ENCODE measurements at places on chromosomes 3 and 15. TPM values are rescaled to one million over a fixed set of nuclear protein-coding genes. Genes with fewer than 3 reads are reported as not detected.

GRCh38 chr15:34079904-34080303, 21.8 kb downstream of the EMC7 start:
- DNase-seq: no peak

DNA sequence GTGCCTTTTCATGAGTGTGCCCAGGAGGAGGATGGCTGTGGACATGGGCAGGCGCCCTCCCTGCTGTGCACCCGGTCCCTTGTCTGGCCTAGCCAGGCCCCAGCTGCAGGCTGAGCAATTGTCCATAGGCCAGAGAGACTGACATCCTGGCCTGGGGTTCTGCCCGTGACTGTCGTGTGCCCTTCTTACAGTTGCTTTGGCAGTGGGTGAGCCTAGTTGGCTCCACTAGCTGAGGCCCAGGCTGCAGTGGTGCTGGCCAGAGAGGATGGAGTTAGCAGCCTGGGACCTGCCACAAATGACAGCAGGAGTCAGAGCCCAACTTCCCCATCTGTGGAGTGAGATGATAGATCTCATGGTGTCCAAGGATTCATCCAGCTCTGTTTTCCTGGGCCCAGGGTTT, 9.0 kb upstream of the CHRNB4 start:
- DNase-seq: no peak

The SYNPR gene
- polyA plus RNA-seq: 0.32 TPM

DNA sequence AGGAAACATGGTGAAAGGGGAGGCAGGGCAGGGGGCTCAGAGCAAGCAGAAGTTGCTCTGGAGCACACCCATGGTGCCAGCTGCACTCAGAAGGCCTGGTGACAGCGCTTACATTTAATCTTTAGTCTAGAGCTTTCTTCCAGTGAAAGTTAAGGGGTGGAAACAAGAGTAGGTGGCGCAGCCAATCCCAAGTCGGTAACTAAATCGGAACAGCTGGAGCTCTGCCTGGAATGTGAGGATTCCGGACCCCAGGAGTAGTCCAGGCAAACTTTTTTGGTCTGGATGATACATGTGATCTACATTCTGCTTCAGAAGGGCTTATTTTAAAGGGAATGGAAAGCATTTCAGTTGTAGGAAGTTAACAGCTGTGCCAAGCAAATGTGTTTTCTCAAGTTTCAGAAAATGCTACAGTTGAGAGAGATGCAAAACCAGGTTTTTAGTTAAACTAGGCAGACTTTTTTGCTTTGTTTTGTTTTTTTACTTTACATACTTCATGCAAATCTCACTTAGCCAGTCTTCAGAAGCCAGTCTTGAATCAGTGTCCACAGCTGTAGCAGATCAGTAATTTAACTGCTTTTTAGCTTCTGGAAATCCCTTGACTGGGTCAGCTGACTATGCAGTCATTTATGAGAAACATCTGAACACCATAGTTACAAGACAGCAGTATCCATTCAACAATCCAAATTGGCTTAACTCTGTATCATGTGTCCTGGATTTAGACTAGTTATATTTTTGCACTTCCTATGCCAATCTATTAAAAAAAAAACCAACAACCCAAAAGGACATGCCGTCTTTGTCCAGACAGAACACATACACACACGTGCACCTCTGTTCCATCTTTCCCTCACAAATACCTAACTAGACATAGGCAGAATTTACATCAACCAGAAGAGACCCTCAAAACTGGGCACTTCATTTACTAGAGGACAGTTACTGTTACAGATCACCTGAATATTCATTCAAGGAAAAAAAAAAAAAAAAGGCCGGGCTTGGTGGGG, 33.2 kb downstream of the ZNF106 start:
- peak; percentile 91 for DNase-seq

The CLCN2 gene
- polyA plus RNA-seq: 13.2 TPM

DNA sequence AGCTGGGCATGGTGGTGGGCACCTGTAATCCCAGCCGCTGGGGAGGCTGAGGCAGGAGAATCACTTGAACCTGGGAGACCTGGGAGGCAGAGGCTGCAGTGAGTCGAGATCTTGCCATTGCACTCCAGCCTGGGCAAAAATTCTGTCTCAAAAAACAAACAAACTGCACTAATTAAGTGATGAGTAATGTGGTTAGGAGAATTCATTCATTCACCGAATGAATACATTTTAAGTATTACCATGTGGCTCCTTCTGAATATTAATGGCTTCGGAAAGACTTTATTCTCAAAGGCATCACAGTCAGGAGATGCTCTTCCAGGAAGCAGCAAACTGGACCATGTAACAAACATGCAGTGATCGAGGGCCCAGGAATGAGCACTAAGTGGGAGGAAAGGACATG, 23.6 kb downstream of the SPTSSB start:
- no peak for DNase-seq

GRCh38 chr15:31379042-31379441, 52.4 kb downstream of the KLF13 start:
- DNase-seq: no peak

- no peak for DNase-seq
Observed at GRCh38 chr3:48819234-48820221, 28.1 kb downstream of the PRKAR2A start.

- no peak for DNase-seq
Observed at GRCh38 chr3:150073513-150073912, 102.8 kb upstream of the PFN2 start.

GRCh38 chr3:189806171-189806951, 175.2 kb downstream of the TP63 start:
- DNase-seq: no peak

The HEG1 gene
- 1.8 TPM for polyA plus RNA-seq

The ICE2 gene
- 11.3 TPM for polyA plus RNA-seq

The IGSF11 gene
- polyA plus RNA-seq: not detected

The BFSP2 gene
- polyA plus RNA-seq: 2.5 TPM

DNA sequence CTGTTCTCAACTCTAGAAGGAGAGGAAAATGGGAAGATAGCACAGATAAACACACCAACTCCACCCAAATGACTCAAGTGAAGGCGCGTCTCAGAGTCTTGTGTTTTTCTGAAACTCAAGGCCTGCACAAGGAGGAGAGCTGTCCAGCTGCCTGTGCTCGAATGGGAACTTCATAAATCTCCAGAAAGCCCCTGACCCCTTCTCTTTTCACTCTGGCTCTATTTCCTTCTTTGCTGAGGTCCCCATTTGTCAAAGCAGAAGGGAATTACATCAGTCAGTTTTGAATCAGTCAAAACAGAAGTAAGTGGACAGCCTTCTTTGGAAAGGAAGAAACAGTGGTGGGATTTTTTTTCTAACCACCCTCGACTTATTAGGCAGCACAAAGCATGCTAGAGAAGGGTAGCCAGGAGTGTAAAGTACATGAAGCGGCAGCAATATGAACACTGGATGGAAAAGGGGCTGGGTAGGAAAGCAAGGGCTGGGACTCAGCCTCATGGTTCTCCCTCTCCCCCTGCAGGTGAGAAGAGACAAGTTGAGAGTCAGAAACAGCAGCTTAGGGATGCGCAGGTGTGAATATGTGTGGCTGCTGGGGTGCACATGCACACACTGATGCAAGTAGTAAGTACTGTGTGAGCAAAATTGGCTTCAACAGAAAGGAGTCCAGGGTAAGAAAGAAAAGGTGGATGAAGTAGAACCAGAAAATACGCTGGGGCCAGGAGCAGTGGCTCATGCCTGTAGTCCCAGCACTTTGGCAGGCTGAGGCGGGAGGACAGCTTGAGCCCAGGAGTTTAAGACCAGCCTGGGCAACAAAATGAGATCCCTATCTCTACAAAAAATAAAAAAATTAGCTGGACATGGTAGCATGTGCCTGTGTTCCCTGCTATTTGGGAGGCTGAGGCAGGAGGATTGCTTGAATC, 36.6 kb upstream of the MAGEF1 start:
- no peak for DNase-seq

GRCh38 chr15:63210151-63211091, 21.0 kb downstream of the RAB8B start:
- DNase-seq: no peak

The PLA2G4F gene
- 7.2 TPM for polyA plus RNA-seq

DNA sequence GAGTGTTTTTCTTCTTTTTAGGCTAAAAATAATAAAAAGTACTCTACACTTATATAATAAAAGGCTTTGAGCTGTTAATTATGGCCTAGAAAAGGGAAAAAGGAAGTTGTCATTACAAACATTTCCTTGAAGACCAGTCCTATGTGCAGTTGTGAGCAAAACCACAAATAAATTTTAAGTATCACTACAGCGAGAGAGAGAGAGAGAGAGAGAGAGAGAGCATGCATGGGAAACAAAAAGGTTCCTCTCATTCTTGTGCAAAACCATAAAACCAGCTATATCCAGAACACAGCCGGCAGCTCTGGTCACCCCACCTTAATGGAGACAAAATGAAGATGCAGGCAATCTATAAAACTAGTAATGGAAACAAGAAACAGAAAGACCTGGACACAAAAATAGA, 33.6 kb downstream of the HEG1 start:
- DNase-seq: no peak

DNA sequence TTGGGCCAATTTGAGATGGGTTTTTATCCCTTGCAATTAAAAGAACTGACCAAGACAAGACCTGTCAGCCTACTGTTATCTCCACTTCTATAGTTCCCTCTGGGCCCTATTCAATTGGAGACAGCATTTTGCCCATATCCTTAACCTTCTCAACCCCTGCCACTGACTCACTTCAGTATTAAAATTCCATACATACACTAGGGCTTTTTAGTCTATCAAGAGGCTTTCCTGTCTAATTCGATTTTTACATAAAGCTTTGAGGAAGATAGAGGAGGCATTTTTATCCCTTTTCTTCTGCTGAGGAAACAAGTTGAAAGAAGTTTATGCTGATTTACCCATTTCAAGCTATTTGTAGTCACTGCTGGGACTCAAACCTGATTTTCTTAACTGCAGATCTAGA, 51.1 kb downstream of the GTF2E1 start:
- DNase-seq: no peak
